AML-193 (cell line): ENCODE measurements at places on chromosomes 4 and X.

GRCh38 chrX:9785254-9785943 is 830 bp upstream of the SHROOM2 start:
- DNase-seq = no peak

GRCh38 chr4:41505161-41505661 is 32.7 kb upstream of the LIMCH1 start:
- no peak for DNase-seq

DNA sequence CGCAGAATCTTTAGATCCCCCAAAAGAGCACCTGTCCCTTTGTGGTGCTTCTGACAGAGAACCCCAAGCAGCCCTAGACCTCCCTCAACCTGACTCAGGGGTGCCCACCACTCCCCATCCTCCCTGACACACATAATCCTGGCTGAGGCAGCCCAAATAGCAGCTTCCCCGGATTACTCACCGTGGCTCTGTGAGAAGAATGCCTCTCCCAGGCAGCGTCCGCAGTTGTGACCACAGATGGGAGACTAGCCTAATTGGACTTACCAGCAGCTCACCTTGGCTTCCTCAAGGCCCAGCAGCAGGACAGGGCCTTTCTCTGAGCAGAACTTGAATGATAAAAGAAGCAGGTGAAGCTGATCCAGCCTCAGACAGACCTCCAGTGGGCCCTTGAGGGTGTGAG is 10.3 kb upstream of the ODAPH start:
- DNase-seq = no peak

DNA sequence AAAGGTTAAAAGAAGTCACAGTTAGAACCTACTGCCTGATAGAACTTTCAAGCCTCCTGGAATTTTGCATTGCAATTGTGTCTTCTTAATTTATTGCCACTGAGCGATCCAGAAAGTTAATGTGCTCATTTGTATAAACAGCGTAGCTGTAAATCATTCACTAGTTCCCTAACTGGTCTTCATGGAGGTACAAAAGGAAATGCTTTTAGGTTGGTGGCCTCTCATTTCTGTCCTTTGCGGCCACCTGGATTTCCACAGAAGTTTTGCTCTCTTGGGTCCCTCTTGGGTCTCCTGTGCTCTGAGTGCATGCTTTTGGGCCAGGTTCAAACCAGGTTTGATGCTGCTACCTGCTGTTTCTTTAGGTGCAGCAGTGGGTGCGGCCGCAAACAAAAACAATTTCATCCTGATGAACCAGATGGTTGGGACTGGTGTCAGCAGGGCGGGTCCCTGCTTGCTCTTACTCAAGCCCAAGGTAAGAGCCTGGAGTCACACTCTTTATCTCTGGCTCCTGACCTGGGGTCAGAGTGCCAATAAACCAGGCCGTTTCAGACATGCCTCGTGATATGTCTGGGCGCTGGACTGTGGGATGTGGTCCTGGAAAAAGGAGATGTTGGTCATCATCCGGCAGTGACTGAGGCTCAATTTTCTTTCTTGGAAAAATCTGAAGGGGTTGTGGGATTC is 270.1 kb downstream of the PTTG2 start:
- DNase-seq = no peak

- no peak for DNase-seq
Observed at GRCh38 chrX:153726286-153727122, 1.8 kb downstream of the ABCD1 start.
